ENCODE measurements at places on chromosomes 2 and 18.

GRCh38 chr18:62288665-62289008 lies 36.5 kb upstream of the TNFRSF11A start:
- DNase-seq = no peak

DNA sequence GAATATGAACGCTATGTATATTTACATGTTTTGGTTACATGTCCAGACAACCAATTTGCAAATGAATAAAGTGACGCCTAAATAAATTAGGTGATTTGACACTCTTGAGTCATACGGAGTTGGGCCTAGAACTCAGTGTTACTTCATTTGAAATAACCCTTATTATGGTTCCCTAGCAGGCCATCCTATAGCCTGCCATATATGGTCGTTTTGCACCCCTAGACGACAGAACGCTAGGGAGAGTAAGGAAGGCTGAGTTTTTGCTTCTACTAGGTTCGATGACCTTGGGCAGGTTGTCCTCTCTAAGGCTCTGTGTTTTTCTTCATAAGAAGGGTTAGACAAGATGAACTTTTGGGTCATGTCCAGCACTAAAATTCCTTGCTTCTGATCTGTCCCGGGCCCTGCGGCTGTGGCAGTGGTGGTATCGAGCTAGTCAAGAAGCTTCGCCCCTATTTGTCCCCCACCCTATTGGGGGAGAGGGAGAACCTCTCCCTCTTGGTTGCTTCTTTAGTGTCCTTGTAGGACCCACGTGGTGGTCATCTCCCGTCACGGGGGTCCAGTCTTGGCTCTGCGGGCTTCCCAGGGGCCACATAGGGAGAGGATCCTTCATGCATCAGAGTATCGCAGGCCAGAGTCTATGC lies 574 bp upstream of the EML4 start:
- no peak for DNase-seq

- no peak for DNase-seq
Measured at GRCh38 chr2:152407806-152408205, 72.8 kb downstream of the FMNL2 start.

GRCh38 chr18:13267431-13267873 lies 48.9 kb downstream of the LDLRAD4 start:
- DNase-seq = no peak

DNA sequence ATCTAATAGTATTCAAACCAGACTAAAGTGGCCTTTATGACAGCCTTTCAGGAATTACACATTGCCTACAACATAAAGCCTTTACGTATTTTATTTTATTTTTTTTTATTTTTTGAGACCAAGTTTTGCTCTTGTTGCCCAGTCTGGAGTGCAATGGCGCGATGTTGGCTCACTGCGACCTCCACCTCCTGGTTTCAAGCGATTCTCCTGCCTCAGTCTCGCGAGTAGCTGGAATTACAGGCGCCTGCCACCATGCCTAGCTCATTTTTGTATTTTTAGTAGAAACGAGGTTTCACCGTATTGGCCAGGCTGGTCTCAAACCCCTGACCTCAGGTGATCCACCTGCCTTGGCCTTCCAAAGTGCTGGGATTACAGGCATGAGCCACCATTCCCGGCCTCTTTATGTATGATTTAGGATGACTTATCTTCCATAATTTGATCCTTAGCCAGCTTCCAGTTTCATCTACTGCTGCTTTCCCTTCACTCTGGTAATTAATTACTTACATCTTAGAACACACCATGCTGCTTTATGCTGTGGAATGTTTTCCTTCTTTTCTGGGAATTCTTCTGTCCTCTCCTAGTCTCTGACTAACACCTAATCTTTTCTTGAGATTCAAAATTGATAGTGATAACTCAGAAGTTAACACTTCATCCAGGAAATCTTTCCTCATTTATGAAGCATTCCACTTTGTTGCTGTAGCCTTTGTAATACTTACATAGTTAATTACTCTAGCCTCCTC lies 2.6 kb downstream of the USP14 start:
- DNase-seq = no peak

GRCh38 chr2:138994502-138994901 lies 214.3 kb upstream of the NXPH2 start:
- DNase-seq = no peak

DNA sequence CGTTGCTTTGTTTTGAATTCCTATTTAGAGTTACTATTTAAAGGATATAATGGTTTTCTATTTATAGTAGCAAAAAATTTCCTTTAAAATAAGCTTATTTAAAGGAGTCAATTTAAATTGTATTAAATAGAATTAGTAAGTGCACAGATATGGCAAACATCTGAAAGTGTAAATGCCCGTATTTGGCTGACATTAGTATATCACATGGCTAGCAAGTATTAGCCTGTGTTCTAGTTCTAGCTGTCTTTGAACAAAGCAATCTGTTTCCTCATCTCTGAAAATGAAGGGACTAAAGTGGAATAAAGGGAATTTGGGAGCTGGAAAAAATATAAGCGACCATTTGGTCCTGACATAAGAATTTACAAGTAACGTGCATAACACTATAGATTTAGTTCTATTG lies 32.2 kb downstream of the PELI1 start:
- no peak for DNase-seq

DNA sequence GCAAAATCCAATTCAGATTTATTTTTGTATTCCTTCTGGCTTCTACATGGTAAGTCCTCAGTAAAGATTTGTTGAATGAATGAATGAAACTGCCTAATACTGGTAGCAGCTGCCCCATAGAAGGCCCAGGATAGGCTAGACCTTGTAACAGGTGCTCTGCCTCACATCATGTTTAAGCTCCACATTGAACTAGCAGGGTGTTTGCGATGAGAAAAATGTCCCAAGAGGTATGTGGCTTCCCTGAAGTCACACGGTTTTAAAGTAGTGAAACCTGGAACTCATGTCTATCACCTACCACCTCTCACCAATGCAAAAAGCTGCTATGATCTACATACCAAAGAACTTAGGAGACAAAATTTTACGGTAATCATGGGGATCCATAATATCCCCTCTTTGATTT lies 765 bp upstream of the LHCGR start:
- no peak for DNase-seq

DNA sequence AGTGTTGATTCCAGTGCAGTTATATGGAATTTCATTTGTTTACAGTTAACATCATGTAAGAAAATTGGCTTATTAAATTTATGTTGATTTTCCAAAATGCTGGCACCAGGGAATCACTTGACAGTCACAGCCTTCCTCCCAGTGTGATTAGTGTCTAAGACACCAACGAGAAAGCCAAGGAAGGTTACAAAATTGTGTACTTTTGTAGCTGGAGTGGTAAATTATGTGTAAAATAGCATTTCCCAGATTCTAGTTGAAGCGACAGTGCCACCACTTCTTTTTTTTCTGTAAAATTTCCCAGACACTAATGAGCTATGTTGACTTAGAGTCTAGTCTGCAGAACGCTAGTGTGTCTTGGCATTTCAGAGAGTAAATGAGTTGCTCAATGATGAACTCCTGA lies 101.3 kb downstream of the NCK2 start:
- DNase-seq = no peak

GRCh38 chr2:124482551-124482950 lies 457.5 kb downstream of the CNTNAP5 start:
- DNase-seq = no peak

GRCh38 chr2:233700028-233700635 lies 7.4 kb downstream of the UGT1A6 start:
- peak; percentile 31 for DNase-seq

- no peak for DNase-seq
Measured at GRCh38 chr2:203543898-203544328, 8.8 kb upstream of the RAPH1 start.

DNA sequence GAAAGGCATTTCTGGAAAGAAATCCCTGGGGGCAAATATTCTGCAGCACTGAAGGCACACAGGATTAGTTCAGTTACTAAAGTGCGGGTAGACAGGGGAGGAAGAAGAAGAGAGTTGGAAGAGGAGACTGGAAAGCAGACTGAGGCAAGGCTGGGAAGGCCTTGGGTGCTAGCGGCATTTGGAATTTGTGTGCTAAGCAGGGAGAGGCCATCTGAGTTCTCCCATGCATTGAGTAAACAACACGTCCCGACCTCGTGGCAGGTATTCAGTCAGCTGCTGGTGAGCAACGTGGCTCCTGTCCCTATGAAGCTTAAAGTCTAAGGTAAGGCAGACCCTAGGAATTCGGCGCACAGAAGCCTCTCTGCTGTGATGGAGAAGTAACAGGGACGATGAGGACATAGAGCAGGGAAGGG lies 30.7 kb downstream of the ATP8B1 start:
- peak; percentile 72 for DNase-seq

DNA sequence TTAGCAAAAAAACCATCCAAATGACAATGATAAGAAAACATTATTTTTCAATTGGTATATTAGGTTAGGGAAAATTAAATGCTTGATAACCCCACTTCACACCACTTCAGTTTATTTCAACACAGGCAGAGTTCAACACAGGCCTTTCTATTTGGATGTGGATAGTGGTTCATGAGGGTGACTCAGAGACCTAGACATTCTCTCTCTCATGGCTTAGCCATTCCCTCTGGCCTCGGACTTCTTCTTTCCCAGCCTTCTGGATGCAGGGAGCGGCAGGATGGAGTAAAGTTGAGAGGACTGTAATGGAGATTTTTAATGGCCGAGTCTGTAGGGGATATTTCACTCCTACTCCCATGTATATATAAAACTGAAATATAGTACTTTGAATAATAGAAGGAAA lies 109.7 kb downstream of the CTNNA2 start:
- DNase-seq = no peak

GRCh38 chr2:128555433-128555832 lies 236.8 kb upstream of the HS6ST1 start:
- DNase-seq = no peak

- DNase-seq = no peak
Measured at GRCh38 chr18:49238433-49239042, 221.9 kb downstream of the DYM start.

DNA sequence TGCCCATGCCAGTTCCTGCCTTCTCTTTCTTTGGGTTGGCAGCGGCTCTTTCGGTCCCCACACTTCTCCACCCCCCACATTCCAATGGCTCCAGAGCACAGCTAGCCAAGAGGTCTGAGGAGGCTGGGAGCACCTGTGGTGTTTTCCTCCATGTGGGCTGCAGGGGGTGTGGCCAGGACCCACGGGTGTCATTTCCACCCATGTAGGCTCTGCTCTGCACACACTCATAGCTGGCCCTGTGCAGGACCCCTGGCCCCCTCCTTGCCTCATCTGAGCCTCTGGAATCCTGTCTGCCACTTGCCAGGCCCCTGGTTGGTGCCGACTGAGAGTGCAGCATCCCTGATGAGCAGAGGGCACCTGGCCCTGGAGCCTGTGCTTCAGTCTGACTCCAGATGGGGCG lies 46.3 kb downstream of the DYSF start:
- DNase-seq = no peak

DNA sequence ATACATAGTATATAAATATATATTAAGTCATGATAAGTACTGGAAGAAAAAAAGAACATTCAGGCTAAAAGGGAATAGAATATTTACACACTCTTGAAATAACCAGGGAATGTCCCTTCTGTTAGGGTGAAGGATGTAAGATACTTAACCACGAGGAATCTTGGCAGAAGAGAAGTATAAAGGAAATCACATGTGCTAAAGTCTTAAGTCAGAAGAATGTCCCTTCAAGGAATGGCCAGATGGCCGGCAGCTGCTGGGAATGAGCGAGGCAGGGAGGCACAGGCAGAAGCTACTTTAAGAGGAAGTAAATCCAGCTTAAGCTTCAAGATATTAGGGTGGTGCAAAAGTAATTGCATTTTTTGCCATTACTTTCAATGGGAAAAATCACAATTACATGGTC lies 5.5 kb downstream of the CCDC102B start:
- peak; percentile 39 for DNase-seq

DNA sequence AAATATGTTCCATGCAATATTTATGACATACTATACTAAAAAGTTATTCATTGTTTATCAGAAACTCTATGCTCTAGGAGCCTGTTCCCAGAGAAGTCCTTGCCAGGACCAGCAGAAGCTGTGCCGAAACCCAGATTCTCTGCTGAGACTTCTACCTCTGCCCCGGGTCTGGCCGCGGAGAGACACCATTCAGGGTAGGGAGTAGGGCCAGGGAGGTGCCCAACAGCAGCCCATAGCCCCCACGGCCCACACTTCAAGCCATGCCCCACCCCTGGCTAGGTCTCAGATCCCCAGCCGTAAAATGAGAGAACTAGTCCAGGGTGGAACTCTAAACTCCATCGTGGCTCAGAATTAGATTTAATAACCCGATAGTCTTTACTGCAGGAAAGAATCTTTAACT lies 102.9 kb downstream of the ZFP36L2 start:
- DNase-seq = no peak

DNA sequence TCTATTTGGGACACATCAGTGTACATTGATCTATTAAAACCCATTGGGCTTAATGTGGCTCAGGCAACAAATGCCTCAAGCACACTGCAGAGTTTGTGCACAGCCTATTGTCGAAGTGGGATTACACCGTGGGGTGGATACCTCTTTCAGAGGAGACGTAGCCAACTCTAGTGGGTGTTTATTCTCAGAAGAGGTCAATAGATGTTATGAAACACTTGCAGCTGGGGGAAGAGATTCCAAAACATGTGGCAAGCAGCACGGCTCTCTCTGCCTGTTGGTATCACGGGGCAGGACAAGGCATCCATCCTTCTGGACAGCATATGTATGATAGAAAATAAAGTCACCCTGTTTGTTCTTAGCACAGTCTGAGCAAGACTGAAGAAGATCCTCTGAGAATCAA lies 121.4 kb upstream of the COPS8 start:
- no peak for DNase-seq

DNA sequence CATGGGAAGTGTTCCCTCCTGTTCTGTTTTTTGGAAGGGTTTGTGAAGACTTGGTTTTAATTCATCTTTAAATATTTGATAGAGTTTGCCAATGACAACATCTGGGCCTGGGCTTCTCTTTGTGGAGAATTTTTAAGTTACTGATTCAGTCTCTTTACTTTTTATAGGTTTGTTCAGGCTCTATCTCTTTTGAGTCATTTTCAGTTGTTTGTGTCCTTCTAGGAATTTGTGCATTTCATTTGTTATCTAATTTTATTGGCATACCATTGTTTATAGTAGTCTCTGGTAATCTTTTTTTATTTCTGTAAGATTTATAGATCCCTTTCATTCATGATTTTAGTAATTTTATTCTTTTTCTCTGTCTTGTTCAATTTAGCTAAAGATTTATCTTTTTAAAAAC lies 14.6 kb downstream of the SCLY start:
- no peak for DNase-seq

GRCh38 chr2:109218087-109218791 lies 89.2 kb downstream of the SH3RF3 start:
- DNase-seq = no peak

DNA sequence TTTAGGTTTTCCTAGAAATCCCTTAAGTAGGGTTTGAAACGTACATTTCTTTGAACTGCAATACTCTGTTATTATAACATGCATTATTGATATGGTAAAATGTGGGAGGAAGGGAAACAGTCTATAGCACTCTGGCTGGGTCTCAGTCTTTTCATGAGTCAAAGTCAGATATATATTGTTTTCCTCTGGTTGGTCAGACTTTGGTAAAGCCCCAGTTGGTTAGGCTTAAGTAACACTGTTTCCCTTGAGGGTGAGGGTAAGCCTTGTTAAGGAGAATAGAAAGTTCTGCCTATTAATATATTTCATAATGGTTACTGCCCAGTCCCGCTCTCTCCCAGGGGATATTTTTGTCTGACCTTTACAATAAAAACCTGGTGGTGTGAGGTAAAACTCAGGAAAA lies 44.7 kb upstream of the TNP1 start:
- no peak for DNase-seq

GRCh38 chr2:241083091-241083415 lies 19.0 kb downstream of the MTERF4 start:
- no peak for DNase-seq
